GDM1 (cell line): ENCODE measurements at places on chromosomes 7 and 10.

DNA sequence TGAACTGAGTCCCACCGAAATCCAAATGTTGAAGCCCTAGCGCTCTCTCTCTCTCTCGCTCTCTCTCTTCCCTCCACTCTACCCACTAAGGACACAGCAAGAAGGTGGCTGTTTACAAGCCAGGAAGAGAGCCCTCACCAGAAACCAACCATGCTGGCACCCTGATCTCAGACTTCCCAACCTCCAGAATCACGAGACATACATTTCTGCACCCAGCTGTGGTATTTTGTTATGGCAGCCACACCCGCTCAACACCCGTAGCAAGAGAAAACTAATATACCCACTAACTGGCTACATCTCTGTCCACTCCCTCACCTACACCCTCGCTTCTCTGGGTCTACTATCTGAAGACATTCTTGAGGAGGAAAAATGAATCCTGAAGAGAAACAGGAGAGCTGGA lies 54.8 kb downstream of the CREB3L2 start:
- no peak for DNase-seq

GRCh38 chr7:149286811-149287400 lies 24.9 kb downstream of the ZNF783 start:
- DNase-seq = no peak

DNA sequence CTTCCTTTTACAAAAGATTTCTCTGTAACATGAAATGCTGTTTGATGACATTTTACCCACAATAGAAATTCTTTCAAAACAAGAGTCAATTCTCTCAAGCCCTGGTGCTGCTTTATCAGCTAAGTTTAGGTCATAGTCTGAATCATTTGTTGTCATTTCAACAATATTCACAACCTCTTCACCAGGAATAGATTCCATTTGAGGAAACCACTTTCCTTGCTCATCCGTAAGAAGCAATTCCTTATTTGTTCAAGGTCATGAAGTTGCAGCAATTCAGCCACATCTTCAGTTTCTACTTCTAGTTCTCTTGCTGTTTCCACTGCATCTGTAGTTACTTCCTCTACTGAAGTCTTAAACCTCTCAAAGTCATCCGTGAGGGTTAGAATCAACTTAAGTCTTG lies 315.3 kb downstream of the TYW1 start:
- DNase-seq = no peak

GRCh38 chr7:2066251-2066919 lies 166.4 kb downstream of the MAD1L1 start:
- no peak for DNase-seq

- no peak for DNase-seq
Measured at GRCh38 chr7:41255716-41256115, 447.2 kb downstream of the INHBA start.

GRCh38 chr7:79091011-79091410 lies 362.5 kb downstream of the MAGI2 start:
- no peak for DNase-seq

DNA sequence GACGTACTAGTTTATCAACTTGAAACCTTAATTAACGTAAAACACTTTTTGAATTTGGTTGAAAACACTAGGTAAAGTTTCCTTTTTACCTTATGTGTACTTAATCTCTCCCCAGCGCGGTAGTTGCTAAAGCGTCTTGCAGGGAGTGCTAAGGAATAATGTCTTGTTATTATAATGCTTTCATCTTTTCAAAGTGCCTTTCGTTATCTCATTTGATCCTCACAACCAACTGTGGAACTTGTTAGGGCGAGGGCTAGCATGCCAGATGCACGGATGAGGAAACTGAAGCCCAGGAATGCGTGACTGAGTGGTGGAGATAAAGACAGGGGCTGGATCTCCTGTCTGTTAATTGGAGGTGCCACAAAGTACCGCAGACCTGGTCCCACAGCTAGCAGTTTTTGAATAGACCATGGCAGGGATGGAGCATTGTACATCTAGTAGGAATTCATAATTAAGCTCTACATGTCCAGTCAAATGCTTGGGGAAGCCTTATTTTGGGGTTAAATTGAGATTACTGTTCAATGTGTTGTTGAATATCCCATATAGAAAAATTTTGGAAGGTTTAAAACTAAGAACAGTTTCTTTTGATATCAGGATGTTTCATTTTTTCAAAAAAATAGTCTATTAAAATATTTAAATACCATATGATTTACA lies 234.3 kb downstream of the SH2D4B start:
- DNase-seq = no peak

GRCh38 chr10:114239117-114239993 lies at the start of gene VWA2:
TSS of gene VWA2 (plus strand) at chr10:114239254. CDS start at chr10:114248714, 9,460 bp downstream.
- no peak for DNase-seq
